Stimulated activated CD4-positive, alpha-beta T cell treated with anti-CD3 and anti-CD28 coated beads, Interleukin-15, amount 100 ng/mL, for 48 hours (primary cell): ENCODE measurements at places on chromosomes 7 and 10.

DNA sequence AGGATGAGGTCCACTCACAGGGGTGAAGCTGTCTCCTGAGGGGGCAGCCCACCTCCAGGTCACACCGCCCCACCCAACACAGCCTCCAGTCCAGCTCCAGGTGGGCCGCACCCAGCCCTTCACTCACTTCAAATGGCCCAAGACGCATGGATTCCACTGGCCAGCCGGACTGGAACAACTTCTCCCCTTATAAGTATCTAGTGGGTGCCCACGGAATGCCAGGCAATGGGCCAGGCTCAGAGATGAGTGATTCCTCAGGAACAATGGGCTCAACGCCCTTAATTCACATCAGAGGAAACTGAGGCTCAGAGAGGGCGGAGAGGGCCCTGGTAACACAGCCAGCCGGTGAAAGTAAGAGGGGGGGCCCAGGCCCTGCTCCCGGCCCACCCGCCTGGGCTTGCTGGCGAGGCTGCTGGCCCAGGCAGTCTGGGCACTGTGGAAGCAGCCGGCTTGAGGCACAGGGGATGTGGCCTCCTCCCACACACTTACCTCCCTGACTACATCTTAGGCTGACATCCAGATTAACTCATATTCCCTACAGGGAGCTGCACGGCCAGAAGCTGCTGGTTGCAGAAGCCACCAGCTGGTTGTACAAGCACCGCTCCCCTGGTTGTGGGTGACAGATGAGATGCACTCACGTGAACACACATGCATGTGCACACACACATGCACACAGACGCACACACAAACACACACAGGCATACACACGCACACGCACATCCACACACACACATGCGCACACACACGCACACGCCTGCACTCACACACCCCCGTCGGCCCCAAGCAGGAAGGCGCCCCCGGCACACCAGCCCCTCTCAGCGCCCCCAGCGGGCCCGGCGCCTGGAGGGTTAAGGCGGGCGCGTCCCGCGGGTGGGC, 1.0 kb upstream of the FAM20C start:
- DNase-seq = no peak

DNA sequence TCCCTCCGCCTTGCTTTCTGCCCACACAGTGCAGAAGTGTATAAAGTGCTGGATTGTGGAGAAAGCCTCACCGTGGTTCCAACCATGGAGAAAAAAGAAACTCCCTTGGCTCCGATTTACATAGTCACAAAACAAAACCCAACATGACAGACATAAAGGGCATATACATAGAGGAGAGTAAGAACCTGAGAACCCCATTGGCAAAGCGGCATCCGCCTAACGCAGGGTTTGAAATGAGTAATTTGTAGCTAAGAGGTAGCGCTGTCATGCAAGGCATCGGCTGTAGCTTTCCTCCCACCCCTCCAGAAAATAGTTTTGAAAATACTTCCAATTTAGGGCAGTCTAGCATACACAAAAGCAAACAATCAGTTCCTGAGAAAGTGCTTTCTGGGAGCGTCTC, 126.0 kb upstream of the NRBF2 start:
- no peak for DNase-seq

DNA sequence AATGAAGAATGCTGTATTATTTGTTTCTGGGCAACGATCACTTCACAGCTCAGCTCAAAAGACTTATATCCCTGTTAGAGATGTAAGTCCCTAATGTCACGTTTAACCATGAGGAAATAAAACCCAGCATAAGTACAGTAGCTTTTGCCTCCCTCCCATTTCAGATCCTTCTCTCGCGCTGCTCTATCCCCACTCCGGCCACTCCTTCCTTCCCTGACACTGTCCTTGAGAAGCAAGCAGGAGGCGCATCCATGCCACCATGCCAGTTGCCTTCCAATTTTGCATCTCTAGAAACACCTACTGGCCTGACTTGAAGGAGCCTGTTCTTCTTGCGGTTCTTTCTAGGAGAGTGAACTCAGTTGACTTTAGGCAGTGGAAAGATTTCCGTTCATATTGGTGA, 1.2 kb downstream of the FAM180A start:
- DNase-seq = no peak

DNA sequence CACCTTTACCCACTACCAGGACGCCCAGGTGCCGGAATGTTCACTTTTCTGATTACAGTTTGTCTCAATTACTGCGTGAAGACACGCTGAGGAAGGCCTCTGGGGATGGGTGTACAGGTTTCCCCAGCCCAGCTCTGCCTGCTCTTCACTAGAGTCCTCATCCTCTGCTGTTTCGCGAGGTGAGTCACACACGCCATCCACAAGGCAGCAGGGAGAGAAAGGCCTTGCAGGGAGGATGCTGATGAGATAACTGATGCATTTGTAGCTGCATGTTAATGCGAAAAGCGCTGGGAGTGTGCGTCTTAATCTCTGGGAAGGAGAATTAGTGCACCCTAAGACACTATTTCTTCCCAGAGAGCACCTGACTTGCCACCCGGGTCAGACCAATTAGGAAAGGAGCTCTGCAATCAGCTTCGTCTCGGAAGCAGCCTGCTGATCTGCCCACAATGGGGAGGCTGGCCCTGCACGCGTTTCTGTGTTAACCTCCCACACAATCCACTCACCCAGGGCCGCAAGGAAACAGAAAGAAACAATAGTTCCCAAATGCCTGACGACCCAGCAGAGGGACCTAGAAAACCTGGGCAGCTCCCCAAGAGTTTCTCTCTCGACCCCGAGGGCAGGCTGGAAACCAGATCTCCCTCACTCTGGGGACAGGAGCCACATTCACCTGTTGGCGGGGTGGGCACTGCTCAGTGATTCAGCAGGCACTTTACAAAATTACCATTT, 578.7 kb downstream of the GLRX3 start:
- no peak for DNase-seq

- peak; percentile 39 for DNase-seq
Measured at GRCh38 chr7:28062197-28062991, 118.2 kb downstream of the JAZF1 start.
